ENCODE measurements at places on chromosomes 4 and X.

- no peak for DNase-seq
Observed at GRCh38 chrX:16386126-16386525, 218.8 kb downstream of the MAGEB17 start.

- DNase-seq = no peak
Observed at GRCh38 chrX:104137496-104137895, 19.3 kb downstream of the SLC25A53 start.

- peak; percentile 90 for DNase-seq
Observed at GRCh38 chr4:152779513-152780266, at the start of the genes ARFIP1 and TIGD4. Gene ARFIP1, plus strand, starts transcription at chr4:152779954. Its CDS starts 49,680 bp downstream, at chr4:152829634. Gene TIGD4, minus strand, starts transcription at chr4:152779730. Its CDS starts 8,726 bp downstream, at chr4:152771004.

DNA sequence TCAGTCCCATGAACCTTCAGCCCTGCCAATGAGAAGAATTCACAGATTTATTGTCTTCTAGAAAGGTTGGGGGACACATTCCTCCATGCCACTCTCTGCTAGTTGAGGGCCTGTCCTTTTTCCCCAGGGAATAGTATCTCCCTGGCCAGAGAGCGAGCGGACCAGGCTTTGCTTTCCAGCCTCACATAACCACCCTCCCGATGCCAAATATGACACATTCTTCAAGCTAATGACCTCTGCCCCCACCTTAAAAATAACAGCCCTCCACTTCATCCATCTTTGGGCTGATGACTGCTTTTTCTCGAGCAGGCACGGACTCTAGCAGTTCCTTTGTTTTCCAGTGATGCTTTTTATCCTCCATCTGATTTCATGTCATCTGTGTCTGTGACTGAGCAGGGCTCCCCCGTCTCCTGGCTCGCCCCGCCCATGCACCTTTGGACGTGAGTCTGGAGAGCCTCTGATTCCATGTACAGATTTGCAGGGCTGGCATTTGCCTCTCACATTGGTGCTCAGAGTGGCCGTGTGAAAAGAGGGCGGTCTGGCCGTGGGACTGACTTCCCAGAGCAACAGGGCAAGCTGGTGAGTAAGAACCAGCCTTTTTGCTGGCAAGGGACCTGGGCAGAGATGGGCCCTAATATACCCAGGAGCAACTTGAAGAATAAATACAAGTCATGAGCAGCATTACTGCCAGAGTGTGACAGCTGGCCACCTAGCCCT, 279.8 kb downstream of the BCOR start:
- DNase-seq = no peak

DNA sequence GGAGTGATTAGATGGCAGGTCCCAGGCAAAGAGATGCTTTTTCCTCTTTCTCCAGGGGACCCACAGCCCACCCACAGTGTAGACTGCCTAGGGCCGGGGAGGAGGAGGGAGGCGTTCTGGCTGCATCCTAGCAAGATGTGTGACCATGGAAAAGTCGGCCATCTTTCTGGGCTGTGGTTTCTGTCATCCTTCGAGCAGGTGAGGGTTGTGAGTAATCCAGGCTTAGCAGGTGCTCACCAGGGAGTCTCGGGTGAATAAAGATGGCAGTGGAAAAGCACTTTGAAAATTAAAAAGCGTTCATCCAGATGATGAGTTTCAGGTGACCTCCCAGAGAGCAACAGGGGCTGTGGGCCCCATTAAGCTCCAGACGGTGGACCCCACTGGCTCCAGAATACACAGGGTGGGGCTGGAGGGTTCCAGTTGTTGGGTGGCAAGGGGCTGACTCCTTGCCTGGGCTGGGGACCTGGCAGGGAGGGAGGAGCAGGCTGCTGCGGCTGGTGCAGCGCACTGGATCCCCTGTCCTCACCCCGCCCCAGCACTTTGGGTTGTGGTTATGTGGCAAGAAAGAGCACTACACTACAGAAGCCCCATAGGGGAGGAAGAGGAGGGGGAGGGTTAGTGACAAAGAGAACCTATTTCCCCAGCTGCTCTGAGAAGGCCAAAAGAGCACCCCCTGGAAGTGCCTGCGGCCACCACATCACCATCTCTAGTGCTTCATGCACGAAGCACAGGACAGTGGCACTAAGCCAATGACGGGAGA, 23.7 kb downstream of the ELF4 start:
- no peak for DNase-seq

DNA sequence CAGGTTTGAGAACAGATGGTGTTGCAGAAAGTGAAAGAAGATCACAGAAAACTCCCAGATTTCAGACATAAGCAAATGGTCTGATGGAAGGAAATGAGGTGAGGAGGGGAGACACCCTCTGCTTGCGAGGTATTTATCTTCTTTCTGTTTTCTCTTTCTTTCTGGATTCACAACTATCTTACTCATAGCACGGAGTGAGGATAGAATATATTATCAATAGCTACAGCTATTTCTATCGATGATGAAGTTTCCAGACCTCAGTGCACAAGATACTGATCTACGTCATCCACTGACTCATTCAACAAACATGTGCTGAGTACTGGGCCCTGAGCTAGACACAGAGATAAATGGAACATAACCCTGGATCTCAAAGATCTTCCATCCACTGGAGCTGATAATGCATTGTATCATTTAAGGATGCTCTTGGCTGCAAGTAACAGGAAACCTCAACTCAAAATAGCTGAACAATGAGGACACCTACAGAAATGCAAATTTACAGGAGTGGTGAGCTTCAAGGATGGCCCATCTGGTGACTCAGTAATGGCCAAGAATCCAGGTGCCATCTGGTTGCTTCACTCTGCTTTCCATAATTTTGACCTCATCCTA, 21.2 kb downstream of the SLC2A9 start:
- no peak for DNase-seq

- DNase-seq = no peak
Observed at GRCh38 chrX:72634331-72634730, 61.7 kb upstream of the HDAC8 start.

- no peak for DNase-seq
Observed at GRCh38 chr4:111984169-111984819, 161.0 kb upstream of the FAM241A start.

- no peak for DNase-seq
Observed at GRCh38 chrX:50705042-50705441, 109.0 kb downstream of the SHROOM4 start.

DNA sequence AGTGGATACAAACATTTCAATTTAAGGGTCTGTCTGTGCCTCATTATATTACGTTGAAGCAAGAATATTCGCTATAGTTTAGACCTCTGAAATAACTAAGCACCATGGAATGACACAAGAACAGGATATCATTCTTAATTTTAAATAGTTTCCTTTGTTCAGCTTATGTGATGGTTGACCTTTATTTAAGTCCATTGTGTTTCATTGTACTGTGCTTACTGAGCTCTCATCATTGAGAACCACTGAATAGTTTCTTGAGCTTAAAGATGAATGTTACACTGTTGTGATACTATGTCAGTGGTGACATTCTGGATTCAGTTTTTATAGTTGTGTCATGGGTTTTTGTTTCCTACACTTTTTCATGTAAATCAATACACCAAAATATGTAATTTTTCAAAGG, 239.3 kb downstream of the RPA4 start:
- no peak for DNase-seq

DNA sequence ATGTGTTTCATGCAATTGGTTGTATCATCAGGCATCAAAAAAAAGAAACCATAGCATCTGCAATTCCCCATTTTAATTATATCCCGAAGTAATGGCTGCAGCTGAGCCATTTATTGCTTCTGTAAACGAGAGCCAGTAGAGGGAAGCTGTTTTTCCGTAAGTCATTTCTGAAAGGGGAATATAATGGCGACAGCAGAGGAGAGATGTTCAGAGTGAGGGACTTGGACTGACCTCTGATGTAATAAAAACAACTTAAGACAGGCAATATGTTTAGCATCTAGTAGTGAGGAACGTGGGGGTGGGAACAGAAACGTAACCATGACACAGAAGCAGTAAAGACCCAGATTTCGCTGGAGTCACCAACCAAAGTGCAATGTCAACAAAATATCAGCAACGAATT, 31.5 kb upstream of the NAA11 start:
- DNase-seq = no peak

- DNase-seq = no peak
Observed at GRCh38 chr4:120005076-120005475, 61.6 kb downstream of the MAD2L1 start.

DNA sequence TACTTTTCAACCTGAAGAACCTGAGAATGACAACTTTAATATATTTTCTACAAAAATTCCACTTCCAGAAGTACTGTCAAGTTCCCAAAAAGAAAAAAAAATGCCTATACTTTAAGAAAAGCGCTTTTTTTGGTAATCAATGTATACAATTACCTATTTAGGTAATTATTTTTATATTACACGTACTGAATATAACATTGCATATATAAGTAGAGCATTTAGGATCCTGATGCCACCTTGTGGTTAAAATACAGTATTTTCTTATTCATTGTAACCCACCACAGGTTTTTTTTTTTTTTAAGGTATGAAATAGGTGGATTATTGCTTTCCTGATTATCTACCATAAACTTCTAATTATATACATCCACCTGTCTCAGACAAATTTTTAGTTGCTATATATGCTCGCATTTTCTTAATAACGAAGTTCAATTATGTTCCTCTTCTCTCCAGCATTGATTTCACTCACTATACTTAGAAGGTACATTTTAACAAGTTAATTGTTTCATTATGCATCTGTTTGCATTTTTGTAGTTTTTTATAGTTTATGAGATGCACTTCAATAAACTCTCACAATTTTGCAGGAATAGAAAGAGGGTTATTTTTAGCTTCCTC, 5.2 kb downstream of the MAP9 start:
- no peak for DNase-seq

- no peak for DNase-seq
Observed at GRCh38 chr4:1488831-1489638, 82.8 kb upstream of the NKX1-1 start.

- DNase-seq = no peak
Observed at GRCh38 chrX:44314808-44315207, 28.7 kb downstream of the EFHC2 start.

DNA sequence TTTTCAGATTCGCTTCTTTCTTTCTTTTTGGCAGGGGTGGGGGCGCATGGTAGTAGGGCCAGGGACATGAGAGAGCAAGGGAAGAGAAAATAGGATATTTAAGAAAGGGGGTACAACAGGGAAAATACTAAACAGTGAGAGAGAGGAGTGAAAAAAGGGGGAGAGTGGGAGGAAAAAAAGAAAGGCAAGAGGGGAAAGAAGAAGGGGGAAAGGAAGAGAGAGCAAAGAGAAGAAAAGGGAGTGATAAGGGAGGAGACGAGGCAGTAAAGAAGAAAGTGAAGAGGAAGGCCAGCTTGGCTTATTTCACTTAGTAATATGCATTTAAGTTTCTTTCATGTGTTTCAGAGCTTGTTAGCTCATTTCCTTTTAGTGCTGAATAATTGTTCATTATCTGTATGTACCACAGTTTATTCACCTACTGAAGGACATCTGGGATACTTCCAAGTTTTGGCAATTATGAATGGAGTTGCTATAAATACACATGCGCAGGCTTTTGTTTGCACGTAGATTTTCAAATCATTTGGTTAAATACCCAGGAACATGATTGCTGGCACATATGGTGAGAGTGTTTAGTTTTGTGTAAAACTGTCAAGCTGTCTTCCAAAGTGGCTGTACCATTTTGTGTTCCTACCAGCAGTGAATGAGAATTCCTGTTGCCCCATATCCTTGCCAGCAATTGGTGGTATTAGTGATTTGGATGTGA, 37.3 kb downstream of the CASP6 start:
- DNase-seq = no peak

GRCh38 chrX:8988446-8988845, 45.5 kb downstream of the FAM9B start:
- no peak for DNase-seq

DNA sequence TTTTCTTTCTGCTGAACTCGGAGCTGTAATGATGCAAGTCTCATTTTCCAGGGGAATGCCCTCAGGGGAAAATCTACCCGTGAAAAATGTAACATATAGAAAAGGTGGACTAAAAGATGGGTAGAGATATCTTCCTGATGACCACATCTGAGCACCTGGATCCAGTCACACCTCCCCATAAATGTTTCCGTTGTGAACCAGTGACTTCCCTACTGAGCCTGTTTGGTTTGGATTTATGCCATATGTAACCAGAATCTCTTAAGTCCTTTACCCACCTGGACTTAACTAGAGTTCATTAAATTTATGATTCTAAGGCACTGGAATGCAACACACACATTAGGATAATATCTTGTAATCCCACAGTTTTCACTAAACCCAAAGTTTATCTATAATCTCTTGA, 171.1 kb downstream of the ZNF330 start:
- no peak for DNase-seq

GRCh38 chr4:54659313-54659712, 1.6 kb downstream of the KIT start:
- DNase-seq = no peak

- DNase-seq = no peak
Observed at GRCh38 chr4:78618436-78618835, 66.9 kb downstream of the ANXA3 start.

DNA sequence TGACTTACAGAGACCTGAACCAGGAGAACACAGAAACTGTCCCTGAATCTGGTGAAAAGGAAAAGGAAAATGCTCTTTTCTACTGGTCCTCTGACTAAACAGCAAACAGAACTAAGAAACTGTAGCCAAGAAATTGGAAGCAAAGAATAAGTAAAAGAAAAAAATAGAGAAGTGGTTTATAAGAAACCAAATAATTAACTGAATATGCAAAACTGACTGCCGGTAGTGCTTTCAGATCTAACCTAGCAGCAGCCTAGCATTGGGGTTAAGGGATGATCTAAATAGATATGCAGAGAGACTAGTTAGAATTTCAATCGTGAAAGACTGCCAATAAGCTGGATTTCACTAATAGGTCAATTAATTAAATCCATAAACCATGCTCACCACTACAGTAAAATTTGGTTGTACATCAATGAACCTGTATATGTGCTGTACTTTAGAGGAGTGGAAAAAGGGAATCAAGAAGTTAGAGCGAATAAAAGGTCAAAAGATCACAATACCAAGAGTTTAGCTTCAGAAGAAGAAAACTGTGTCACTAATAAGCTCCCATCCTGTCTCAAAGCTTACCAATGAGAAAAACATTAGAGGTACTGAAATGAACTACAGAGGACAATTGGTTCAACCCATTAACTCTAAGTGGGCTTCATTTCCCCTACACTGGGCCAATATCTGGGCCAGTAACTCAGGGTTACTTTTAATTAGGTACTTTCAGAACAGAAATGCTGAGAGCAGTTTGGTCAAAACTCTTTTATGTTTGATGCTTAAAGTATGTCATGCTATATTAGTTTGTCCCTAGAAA, 53.6 kb downstream of the KLHL13 start:
- no peak for DNase-seq

- DNase-seq = no peak
Observed at GRCh38 chr4:151013944-151014343, 1.1 kb downstream of the LRBA start.
